ENCODE measurements at places on chromosomes 2 and 18.
A peak's percentile ranks its signal among the peaks of the same experiment; 100 is the strongest.

DNA sequence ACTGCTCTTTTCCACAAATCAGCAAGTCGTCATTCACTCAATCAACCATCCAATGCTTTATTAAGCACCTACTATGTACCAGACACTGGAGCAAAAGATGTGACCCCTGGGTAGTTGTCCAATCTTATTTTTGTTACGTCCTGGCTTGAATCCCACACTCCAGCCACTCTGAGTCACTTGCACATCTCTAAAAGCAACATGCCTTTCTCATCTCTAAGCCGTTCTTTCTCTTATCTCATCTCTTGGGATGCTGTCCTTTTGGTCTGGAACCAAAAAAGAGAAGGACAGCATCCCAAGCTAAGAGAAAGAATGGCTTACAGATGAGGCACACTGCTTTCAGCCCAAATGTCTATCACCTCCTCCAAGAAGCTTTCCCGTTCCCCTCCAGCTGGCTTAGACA, 58.8 kb downstream of the RNF152 start:
- DNase-seq, result no peak

DNA sequence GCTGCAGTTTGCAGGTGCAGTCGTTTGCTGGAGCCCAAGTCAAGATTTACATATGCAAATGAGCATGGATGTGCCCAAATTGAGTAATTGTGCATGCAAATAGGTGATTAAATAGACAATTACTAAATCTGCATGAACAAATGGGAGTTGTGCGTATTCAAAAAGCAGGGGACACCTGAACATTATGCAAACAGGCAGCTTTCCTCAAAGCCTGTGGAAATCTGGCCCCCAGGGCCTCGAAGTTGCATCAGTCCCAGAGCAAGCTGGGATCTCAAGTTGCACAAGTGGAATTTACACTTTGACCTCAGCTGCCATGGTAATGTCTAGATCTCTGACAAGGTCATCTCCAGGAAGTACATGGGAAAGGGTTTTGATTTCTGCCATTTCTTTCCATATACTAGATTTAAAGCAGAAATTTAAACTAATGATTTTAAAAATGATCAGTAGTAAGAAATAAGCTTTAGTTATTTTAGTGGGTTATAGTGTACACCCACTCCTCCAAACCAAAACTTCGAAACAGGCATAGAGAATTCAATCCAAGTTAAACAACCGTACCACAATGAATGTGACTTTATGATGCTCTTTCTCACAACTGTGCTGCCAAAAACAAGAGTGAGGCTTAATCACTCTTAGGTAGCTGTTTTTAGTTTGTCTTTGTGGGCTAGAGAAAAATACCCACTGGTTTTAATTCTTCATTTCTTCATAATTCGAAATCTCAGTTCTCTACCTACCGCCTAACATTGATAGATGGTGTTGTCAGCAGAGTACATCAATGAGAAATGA, 110.7 kb downstream of the RND3 start:
- no peak for DNase-seq

DNA sequence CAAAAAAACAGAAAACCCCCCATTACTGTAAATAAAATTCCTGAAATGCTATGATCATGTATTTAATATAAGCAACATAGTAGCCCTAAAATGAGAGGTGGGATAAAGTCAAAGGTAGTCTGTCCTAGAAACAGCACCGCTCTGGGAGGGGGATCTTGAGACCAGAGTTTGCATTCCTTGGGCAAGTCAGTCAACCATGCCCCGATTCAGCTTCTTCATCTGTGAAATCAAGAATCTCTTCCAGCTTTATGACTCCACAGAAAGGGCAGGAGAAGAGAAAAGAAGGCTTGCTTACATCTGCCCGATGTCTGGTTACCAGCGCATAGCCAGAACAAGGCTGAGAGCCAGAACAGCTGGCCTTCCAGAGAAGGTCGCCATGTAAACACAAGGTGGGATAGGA, 2.1 kb upstream of the FBLN7 start:
- no peak for DNase-seq

DNA sequence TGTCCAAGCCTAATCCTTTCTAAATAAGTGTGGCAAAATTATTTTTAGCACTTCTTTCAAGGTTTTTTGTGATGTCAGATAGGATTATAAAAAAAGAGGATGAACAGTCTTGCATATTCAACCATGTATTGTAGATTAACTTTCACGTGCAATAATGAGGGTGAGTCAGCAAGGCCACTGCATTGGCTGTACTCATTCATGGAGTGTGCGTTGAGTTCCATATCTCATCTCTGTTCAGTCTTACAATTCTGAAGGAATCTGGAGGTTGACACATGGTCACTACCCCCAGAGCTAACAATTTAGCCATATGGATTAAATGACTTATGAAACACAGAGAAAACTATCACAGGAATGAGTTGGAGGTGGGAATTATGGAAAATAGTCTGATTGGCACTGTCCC, 810.5 kb downstream of the SLC4A3 start:
- no peak for DNase-seq

DNA sequence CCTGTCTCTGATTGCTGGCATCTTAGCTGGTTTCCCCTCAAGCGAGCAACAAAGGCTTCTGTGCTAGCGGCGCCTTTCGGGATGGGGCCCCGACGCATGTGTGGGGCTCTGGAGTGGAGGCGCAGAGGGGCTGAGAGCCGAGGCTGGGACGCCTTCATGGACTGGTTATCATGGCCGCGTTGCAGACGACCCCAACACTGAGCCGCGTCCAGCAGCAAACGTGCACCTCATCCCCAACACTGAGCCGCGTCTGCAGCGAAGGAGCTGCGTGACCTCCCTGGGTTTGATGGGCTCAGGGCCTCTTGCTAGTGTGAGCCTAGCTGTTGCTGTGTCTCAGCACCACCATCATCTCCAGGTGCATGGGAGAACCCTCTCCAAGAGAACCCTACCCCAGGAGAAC, 123.7 kb upstream of the CTDP1 start:
- DNase-seq, result no peak

DNA sequence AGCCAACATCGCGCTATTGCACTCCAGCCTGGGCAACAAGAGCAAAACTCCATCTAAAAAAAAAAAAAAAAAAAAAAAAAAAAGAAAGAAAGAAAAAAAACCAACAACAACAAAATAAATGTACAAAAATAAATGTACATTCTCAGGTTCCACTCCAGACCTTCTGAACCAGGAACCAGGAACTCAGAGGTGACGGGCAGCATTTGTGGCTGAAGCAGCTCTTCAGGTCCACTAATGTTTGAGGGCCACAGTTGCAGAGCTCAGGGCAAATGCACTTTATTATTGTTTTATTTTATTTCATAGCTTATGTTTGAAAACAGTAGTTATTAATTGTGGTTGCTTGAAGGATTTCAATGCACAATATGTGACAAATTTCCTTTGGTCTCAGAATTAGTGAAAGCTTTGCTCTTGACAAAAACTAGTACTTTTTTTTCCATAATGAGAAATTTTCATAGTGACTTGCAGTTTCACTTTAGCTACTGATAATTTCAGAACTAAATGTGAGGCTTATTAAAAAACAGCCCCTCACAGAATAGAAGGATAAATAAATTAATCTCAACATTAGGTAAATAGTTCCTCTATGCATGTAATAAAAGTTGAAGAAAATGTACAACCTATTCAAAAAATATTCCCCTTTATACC, 378.4 kb upstream of the SPHKAP start:
- DNase-seq, result no peak

DNA sequence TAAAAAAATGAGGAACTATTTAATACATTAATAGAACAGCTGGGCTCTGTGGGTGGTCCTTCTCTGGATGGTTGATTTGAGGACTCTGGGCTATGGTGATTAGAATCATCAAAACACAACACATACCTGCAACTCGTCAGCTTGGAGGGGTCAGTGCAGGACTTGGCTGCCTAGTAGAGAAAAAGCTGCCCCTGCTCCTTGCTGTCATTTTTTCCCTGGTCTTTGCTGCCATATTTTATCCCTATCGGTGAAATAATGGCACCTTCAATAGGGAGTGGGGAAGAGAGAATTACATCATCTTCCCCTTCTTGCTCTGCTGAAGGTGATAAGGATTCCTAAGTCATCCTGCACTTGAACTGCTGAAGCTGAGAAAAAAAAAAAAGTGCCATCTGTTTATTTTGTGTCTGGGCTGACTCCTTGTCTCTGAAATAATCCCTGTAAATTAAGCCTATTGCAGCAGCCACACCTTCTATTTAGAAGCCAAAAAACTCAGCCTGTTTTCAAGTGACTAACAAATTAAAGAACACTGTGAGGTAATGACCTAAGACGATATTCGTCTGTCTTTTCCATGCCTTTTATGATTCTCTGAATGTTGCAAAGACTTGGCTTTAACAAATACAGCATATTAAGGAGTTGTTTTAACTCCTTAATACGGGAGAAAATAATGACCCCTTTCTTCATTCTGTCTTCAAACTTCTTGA, 89.3 kb downstream of the ACVR1 start:
- DNase-seq, result no peak

GRCh38 chr2:231134910-231135655, 10.2 kb upstream of the HTR2B start:
- no peak for DNase-seq

- DNase-seq, result peak; percentile 40
These were observed 384.5 kb downstream of the MTX2 start for GRCh38 chr2:176653479-176654443.

GRCh38 chr2:199480966-199481365, 23.2 kb upstream of the SATB2 start:
- DNase-seq, result no peak

DNA sequence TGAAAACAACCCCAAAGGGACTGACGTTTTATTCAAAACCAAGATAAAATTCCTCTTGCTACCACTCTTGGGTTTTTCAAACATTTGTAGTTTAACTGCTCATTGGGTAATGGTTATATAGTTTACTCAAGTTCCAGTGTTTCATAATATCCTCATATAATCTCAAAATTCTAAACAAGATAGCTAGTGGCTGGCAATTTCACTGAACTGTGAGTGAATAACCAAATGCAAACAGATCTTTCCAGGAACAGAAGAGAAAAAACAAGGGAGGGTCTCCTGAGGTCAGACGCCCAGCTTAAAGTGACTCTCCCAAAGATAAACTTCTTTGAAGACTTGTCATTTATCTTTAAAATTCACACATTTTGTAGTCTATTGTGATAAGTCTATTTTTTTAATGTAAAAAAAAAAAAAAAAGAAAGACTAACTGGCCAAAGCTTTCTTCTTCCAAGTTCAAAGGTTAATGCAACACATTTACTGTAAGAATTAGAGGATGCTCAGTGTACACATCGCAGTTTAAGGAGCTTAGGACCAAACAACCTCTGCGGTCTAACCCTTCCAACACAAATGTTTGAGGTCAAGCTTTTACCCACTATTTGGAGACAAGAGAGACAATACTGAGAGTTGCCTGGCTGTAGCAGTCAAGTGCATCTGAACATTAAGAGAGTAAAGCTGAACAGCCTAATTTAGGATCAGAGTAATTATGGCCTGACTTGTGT, 26.6 kb downstream of the LPIN2 start:
- DNase-seq, result no peak

DNA sequence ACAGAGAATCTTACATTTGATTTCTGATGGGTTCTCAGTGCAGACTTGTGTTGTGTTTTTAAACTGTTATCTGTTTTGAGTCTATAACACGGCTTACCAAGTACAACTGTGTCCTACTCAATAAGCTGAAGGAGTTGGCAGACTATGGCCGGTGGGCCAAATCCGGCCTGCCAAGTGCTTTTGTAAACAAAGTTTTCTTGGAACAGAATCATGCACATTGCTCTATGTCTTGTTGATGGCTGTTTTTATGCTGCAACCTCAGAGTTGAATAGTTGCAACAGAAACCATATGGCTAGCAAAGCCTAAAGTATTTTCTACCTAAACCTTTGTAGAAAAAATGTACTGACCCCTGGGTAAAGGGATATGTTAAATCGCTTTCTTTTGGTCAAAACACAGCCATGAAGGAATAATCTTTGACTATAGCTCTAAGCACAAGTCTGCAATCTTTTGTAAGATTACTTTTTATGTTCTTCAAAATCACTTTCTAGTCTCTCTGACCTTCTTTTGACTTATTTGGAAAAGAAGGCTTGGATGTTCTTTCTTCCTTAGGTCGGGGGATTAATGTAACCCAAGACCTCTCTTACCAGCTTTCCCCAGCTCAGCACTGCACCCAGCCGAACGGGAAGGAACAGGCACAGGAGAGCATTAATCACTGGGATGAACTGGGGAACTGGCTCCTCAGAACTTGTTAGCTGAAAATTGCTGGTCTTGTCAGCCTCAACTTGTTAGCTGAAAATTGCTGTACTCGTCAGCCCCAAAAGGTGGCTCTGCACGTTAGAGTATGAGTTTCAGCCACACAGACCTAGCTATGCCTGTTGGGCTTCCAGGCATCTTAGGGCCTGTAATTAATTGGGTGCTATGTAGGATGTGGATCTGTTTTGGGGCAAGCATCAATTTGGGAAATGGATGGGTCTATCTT, 75.4 kb downstream of the CD8B2 start:
- DNase-seq, result peak; percentile 52

GRCh38 chr2:235856151-235856854, 311.9 kb downstream of the GBX2 start:
- no peak for DNase-seq

- no peak for DNase-seq
These were observed 110.6 kb downstream of the PRELID3A start for GRCh38 chr18:12518326-12518725.

GRCh38 chr2:17373741-17374140, 144.5 kb downstream of the RAD51AP2 start:
- no peak for DNase-seq

DNA sequence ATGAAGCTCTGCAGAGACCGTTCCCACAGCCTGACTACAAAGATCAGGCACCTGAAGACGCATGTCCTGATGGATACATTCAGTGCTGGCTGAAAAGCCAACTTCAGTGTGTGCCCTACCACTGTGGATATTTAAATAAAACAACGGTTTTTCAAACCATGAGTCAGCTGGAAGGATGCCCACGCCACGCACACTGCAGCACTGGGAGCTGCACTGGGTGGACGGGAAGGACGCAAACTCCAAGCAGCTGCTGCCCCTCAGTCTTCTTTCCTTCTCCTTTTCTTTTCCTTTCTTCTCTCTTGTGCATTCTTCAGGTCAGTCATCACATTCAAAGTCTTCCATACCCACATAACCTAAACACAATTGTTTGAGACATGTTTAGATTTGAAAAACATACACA, 7.9 kb downstream of the TMEM18 start:
- DNase-seq, result no peak

DNA sequence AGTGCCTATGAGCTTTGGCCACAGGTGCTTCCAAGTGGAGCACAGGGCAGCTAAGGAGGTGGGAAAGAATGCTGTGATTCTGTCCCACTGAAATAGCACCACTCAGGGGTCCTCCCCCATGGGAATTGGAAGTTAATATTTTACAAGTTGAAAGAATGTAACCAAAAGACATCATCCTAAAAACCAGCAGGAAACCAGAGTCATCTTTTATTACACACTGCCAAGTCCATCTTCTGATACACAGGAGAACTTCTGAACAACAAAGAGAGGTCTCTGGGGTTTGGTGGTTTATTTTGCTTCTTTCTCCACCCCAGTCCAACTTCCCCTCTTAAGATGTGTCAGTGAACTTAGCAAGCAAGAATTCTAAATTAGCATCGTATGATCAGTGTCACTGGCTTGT, 47.7 kb downstream of the COLEC12 start:
- no peak for DNase-seq

All from NCI-H1694 (cell line).